Activated T-helper 1 cell treated with anti-CD3 and anti-CD28 coated beads, Interleukin-12 subunit alpha, Interleukin-12 subunit beta, Interleukin-2, Interleukin-4 antibody, amounts not matched to agents 30 ng/mL and 10 ng/mL and 1 ng/mL, durations not matched to agents 14 hours and 24 hours and 36 hours (primary cell): ENCODE measurements at places on chromosomes 13 and 19. TPM values are rescaled to one million over a fixed set of nuclear protein-coding genes. Genes with fewer than 3 reads are reported as not detected.

NXNL1 gene
- total RNA-seq, result not detected in 2 replicates

ATP4A gene
- total RNA-seq, result not detected in 2 replicates

RGCC gene
- 135 and 139 TPM in 2 replicates for total RNA-seq

SYT5 gene
- not detected in 2 replicates for total RNA-seq

DIRAS1 gene
- 0.05 TPM in 1 of 2 replicates, not detected in the other for total RNA-seq

CDC16 gene
- 91.4 and 93.2 TPM in 2 replicates for total RNA-seq

C1QTNF9 gene
- total RNA-seq, result not detected in 2 replicates

SIGLEC8 gene
- total RNA-seq, result 0.10 and 0.13 TPM in 2 replicates

ZNF208 gene
- total RNA-seq, result not detected in 2 replicates

ZNF560 gene
- not detected in 2 replicates for total RNA-seq

IRF3 gene
- 149 and 156 TPM in 2 replicates for total RNA-seq

PLVAP gene
- total RNA-seq, result 0.08 TPM in 1 of 2 replicates, not detected in the other

ZNF439 gene
- 3.3 and 3.6 TPM in 2 replicates for total RNA-seq

TINCR gene
- total RNA-seq, result 0.39 and 0.75 TPM in 2 replicates

C3 gene
- total RNA-seq, result 6.1 and 7.2 TPM in 2 replicates
